ENCODE measurements at places on chromosomes 1 and 21.
A peak's percentile ranks its signal among the peaks of the same experiment; 100 is the strongest.

DNA sequence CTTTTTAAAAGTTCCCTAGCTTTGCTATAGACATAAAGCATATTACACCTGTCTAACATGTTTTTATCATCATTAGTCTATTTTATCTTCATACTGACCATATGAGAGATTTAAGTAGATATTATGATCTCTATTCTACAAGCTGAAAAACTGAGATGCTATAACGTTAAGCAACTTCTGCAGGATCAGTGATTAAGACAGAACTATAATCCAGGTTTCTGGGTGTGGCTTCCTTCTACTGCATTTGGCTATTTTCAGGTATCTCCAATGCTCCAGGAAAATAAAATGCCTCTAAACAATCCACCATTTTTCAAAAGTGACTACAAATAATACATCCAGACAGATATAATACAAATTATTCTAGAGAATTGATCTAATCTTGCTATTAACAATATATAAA is 53.4 kb downstream of the RGS2 start:
- DNase-seq = no peak
- H3K27ac ChIP-seq = no peak overlapping the region
- no peaks in the 10 kb centered on the region for H3K27me3 ChIP-seq
- peaks cover 6% of the 10 kb centered on the region for H3K4me1 ChIP-seq
- no peaks in the 10 kb centered on the region for H3K36me3 ChIP-seq

DNA sequence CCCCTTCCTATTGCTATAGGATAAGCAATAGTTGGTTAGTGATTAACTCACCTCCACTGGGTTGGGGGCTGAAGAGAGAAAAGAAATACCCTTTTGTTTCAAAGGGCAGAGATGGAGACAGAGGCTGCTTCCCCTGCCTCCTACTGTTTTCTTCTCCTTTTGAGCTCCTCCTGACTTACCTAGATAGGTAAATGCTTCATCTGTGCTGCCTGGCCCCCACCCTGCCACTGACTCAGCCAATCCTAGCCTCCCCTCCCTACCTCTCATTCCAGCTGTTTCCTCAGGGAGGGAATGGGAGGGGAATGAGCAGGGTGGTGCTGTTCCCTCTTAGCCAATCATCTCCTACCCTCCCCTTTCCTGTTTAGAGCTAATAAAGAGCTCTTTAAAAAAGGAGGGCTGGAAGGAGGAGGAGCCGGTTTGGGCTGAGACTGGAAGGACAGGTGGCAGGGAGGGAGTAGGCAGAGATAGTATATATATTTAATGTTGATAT is at the start of gene C1orf116:
Gene C1orf116 (minus strand): TSS at position 229 of the 490 bp plus-strand sequence. CDS start 5,158 bp downstream, outside the sequence.
- H3K4me3 ChIP-seq = no peak within 1 kb of the TSS
- H3K4me1 ChIP-seq = no peaks in the 10 kb centered on the region
- H3K27ac ChIP-seq = no peak within 1 kb of the TSS
- no peaks in the 10 kb centered on the region for H3K36me3 ChIP-seq

GRCh38 chr21:39601187-39601928 is 11.4 kb upstream of the B3GALT5 start:
- H3K36me3 ChIP-seq = no peaks in the 10 kb centered on the region
- no peak overlapping the region for H3K27ac ChIP-seq
- H3K27me3 ChIP-seq = peaks cover 4% of the 10 kb centered on the region
- no peaks in the 10 kb centered on the region for H3K4me1 ChIP-seq
- no peak for DNase-seq

- H3K27me3 ChIP-seq = no peaks in the 10 kb centered on the region
- no peak for DNase-seq
- peaks cover 18% of the 10 kb centered on the region for H3K4me1 ChIP-seq
These were observed 6.1 kb downstream of the RNF223 start for GRCh38 chr1:1067860-1068516.

DNA sequence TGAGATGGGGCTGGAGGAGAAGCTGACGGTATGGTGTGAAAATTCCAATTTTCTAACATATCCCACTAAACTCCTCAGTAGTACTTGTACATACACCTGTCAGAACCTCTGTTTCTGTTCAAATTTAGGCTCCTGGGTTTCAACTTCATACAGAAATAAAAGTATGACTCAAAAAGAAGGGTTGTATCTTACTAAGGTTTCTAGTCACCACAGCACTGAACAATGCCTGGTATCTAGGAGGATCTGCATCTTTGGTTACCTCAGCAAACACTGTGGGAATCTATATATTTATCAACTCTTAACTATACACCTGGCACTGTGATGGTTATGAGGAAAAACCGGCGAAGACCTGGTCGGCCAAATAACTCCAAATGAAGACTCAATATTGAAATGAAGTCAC is 13.8 kb downstream of the RBM34 start:
- H3K4me3 ChIP-seq = no peak overlapping the region
- no peaks in the 10 kb centered on the region for H3K27me3 ChIP-seq
- peaks cover 17% of the 10 kb centered on the region for H3K4me1 ChIP-seq
- H3K36me3 ChIP-seq = peaks cover 58% of the 10 kb centered on the region

DNA sequence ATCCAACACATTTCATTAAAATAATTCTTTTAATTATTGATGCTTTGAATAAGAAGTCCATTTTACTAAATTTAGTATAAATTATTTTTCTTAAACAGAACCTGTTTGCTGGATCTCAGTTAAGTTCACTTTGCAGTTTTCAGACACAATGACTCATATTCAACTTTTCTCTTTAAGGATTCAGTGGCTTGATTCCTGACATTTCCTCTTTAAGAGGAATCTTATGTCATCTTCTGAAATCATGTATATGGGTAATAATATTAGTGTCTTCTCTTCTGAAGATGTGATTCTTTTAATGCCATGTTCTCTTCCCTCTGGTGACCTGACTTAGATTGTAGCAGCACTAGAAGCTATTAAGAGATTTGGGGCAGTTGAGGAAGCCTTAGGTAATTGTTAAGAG is 12.6 kb downstream of the CREG1 start:
- H3K4me1 ChIP-seq = peaks cover 59% of the 10 kb centered on the region
- H3K4me3 ChIP-seq = no peak overlapping the region
- peaks cover 2% of the 10 kb centered on the region for H3K36me3 ChIP-seq

DNA sequence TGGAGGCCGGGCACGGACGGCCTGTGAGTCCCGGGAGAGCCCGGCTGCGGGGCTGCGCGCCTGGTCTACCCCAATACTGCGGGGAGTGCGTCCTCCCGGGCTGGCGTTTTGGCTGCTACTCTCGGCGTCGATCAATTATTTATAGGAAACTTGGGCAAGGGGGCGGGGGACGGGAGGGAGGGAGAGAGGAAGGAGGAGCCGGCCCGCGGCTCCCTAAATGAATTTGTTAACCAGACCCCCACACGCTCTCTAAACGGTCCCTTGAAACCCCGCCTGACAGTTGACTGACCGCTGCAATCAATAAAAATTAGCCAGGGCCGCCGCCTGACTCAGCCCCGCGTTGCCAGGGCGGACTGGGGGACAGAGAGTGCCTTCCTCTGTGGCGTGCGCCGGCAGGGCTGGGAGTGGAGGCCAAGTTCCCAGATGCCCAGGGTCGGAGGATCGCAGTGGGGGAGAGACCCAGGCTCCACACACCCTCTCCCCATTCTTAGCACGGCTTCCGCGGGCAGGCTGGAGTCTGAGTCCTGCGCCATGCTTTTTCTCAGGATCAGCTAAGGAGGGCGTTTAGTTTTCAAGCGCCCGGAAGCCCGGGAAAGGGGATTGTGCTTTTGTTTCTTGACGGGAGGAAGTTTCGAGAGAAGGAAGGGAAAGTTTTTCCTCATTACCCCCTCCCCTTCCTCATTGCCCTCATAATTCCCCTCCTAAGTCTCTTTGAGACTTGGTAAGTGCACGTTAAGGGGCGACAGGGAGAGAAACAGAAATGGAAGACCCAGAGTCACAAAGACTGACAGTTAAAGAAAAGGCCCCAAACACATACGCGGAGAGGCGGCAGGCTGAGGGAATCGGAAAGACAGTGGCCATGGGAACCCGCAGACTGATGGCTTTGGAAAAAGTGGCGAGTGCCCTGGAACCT is 6.2 kb downstream of the PAX7 start:
- DNase-seq = no peak
- H3K27ac ChIP-seq = no peak overlapping the region
- no peak overlapping the region for H3K4me3 ChIP-seq
- H3K27me3 ChIP-seq = peaks cover 94% of the 10 kb centered on the region
- H3K4me1 ChIP-seq = no peaks in the 10 kb centered on the region
- peaks cover 1% of the 10 kb centered on the region for H3K36me3 ChIP-seq

DNA sequence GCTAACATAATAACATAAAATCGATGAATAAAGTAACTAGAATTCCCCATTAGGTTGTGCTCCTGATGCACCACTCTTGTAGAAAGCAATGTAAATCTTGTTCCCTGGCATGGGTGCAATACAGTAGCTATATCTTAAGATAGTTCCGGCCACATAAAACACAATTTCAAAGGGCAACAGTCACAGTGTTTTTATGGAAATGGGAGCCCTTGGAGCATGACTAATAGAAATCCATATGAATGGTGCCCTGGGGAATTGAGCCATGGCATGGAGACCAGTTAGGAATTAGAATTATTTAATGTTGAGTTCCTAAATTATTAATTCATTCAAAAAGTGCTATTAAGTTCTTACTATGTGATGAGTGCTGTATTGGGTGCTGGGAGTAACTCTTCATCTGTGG is 118.7 kb downstream of the KCNK2 start:
- H3K36me3 ChIP-seq = no peaks in the 10 kb centered on the region
- no peak overlapping the region for H3K27ac ChIP-seq
- no peak overlapping the region for H3K4me3 ChIP-seq

DNA sequence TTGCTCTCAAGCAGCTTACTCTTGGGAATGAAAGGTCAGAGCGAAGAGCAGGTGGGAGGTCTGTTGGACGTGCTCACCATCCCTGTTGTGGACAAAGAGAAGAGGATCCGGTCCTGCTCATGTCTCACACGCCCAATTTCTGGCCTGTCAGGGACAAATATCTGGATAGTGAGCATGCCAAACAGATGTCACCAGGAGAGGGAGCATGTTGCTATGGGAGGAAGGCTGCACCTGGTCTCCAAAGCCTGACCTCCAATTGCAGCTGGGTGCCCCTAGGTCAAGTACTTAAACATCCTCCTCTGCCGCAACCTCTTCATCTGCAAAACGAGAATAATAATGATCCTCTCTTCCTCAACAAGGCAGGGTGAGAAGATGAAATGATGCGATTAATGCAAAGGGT is 53.4 kb downstream of the DMRTA2 start:
- H3K4me1 ChIP-seq = no peaks in the 10 kb centered on the region
- peaks cover 35% of the 10 kb centered on the region for H3K27me3 ChIP-seq
- no peaks in the 10 kb centered on the region for H3K36me3 ChIP-seq
- H3K4me3 ChIP-seq = no peak overlapping the region
- no peak for DNase-seq
- no peak overlapping the region for H3K27ac ChIP-seq

DNA sequence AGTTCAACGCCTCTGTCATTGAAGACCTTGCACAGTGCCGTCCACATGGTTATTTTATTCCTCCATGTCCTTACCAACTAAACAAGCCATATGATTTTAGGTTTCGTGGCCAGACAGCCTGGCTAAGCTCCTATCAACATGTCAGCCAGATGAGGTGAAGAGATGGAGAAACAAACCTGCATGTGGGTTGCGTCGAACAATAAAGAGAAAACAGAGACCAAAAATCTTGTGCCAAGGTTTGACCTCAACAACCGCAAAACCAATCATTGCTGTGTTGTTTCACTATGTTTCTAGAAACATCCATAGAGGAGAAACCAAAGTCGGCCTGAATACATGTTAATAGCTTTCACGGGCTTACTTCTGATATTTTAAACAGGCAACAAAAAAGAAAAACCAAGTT is 544.6 kb downstream of the SMYD3 start:
- DNase-seq = no peak
- no peak overlapping the region for H3K4me3 ChIP-seq
- H3K27me3 ChIP-seq = no peaks in the 10 kb centered on the region
- no peak overlapping the region for H3K27ac ChIP-seq

DNA sequence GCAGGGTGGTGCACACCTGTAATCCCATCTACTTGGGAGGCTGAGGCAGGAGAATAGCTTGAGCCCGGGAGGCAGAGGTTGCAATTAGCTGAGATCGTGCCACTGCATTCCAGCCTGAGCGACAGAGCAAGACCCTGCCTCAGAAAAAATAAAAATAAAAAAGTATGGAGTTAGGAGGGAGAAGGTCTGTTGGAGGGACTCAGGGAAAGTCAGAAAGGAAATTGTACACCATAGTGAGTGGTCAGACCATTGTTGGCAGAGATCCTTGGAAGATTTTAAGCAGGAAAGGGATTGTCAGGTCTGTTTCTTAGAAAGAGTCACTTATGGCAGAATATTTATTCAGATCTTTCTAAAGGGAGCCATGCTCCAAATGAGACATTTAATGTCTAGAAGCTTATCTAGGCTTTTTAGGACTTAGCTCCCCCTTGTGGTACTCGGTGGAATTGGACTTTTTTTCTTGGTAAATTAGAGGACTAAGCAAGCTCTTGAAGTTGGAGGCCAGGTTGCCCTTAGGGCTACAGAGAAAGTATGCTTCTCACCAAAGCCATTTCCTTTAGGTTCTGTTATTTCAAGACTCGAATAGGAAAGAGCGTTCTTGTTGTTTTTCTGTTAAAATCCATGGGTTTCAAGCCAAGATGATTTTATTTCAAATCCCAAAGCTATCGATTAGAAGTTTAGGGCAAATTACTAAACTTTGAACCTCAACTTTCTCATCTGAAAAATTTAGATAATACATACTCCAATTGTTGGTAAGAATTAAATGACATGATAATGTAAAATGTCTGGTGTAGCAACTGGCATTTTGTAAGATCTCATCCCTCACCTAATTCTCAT is 16.5 kb downstream of the MIA3 start:
- peak; percentile 88 for DNase-seq
- H3K36me3 ChIP-seq = peaks cover 38% of the 10 kb centered on the region
- no peaks in the 10 kb centered on the region for H3K27me3 ChIP-seq
- H3K4me3 ChIP-seq = no peak overlapping the region

DNA sequence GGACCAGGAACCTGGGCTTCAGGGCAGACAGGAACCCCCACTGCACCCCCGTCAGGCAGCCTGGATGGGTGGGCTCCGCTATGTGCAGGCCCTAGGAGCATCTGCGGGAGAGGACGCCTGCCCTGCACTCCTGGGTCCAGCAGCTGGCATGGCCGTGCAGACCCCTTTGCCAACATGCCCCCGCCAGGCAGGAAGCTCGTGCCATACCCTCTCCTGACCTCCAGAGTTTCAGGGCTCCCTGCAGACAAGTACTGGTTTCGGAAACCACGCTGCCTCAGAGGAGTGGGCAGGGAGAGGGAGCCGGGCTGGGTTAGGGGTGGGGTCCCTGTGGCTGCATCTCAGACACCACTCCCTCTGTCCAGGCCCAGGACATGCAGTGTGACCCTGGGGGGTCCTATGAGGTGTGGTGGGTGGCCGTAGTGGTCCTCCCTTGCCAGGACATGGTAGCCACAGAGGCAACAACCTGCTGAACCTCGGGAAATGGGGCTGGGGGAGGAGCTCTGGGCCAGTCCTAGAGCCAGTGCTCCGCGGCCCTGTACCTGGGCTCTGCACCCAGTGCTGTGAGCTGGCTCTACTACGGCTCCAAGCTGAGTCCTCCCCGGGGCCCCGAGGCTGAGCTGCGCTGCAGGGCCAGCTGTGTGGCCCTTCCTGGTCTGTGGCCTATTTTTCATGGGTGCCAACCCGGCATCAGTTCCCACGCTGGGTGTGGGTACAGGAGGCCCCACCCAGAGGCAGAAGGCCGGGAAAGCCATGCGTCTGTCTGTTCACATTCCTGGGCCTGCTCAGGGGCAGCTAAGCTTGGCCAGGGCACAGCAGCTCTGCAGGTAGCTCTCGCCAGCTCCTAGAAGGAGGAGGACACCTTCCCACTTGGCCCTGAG is 1.4 kb downstream of the PLEKHN1 start:
- peaks cover 11% of the 10 kb centered on the region for H3K27me3 ChIP-seq
- no peak overlapping the region for H3K4me3 ChIP-seq
- peaks cover 10% of the 10 kb centered on the region for H3K4me1 ChIP-seq
- no peak overlapping the region for H3K27ac ChIP-seq
- DNase-seq = no peak

- peaks cover 5% of the 10 kb centered on the region for H3K4me1 ChIP-seq
- H3K27me3 ChIP-seq = peaks cover 9% of the 10 kb centered on the region
- H3K36me3 ChIP-seq = peaks cover 4% of the 10 kb centered on the region
- no peak for DNase-seq
- no peak overlapping the region for H3K27ac ChIP-seq
These were observed 92.5 kb upstream of the IRF2BP2 start for GRCh38 chr1:234702342-234703000.
